Stimulated activated CD8-positive, alpha-beta memory T cell treated with anti-CD3 and anti-CD28 coated beads, Interleukin-4, amount 100 ng/mL, for 48 hours (primary cell): ENCODE measurements at places on chromosomes 12 and 14.
A peak's percentile ranks its signal among the peaks of the same experiment; 100 is the strongest.

DNA sequence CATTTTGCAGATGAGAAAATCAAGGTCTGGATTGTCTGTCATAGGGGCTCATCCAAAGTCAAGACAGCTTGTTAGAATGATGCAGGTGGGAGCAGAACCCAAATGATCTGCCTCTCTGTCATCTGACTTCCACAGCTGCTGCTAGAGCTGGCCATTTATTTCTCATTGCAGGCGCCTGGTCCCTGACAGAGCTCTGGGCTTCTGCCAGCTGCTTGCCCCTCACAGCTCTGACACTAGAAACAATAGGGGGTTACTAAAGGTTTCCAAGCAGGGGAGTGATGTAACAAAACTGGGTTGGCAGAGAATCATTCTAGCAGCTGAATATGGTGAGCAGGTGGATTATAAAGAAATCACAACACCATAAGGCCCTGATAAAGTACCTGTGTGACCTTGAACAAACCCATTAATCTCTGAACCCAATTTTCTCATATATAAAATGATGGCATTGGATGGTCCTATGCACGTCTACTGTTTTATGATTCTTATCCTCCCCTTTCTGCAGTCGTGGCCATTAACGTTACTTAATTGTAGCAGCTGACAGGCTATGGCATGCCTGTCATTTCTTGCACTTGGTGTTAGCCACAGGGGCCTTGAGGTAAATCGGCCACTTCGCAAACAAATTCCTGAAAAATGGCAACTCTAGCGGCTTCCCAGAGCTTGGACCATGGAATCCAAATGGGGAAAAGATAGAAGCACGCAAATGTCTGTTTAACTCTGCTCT lies 134.6 kb downstream of the RMST start:
- DNase-seq = no peak

- DNase-seq = no peak
These were observed 187.9 kb downstream of the ALG10 start for GRCh38 chr12:34210183-34210582.

GRCh38 chr12:25052196-25052913 lies 103.5 kb upstream of the BCAT1 start:
- DNase-seq = peak; percentile 51

DNA sequence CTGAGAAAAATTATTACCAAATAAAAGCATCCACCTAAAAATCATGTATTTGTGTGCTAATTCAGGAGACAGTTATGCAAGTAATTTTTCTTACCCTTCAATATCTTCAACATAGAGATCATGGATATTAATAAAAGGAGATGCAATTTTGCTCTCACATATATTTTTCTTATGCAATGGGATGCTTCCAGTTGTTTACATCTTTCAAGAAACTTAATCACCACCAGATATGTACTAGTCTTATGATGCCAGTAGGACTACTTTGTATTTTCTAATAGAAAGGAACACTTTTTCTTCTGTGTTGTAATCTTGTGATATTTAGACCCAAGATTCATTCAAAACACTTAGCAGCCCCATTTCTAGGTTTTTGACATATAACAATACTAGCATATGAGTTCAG lies 107.6 kb downstream of the NAV3 start:
- DNase-seq = no peak

DNA sequence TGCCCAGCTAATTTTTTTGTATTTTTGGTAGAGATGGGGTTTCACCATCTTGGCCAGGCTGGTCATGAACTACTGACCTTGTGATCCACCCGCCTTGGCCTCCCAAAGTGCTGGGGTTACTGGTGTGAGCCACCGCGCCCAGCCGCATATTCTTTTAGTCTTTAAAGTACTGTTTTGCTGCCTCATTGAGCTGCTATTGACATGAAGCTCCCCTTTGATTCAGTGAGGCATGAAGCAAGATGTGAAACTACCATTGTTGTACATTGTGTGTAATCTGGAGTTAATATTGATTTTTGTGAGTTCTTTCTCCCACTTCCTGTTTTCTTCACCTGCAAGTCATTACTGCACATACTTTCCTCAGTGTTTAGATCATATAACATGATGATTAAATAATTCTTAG lies 80.8 kb downstream of the MNAT1 start:
- DNase-seq = no peak

GRCh38 chr12:89924191-89924590 lies 215.6 kb upstream of the ATP2B1 start:
- no peak for DNase-seq

DNA sequence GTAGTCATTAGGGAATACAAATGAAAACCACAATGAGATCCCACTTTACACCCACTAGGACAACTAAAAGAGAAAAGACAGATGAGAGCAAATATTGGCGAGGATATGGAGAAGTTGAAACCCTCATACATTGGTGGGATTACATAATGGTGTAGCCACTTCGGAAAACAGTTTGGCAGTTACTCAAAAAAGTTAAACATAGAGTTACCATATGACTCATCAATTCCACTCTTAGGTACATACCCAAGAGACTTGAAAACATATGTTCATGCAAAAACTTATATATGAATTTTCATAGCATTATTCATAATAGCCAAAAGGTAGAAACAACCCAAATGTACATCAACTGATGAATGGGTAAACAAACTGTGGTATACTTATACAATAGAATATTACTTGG lies 27.1 kb downstream of the ALDH1L2 start:
- no peak for DNase-seq

DNA sequence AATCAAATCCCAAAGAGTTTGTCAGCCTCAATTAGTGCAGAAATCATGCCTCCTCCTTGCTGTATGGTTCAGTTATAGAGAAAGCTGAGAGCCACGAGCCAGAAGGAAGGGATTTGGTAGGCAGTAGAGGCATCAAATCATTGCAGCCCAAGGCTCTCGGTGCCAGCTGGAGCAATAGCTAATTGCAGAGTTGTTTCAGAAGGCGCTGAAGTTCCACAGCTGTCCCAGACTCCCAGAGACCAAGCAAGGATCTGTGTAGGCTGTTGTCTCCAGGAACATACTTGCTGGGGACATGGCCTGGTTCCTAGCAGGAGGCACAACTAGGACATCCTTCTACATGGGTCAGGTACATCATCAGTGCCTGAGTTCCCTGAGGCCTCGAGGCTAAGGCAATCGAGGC lies 80.4 kb upstream of the WSCD2 start:
- DNase-seq = no peak

- peak; percentile 70 for DNase-seq
These were observed 94.3 kb downstream of the RFLNA start for GRCh38 chr12:124389138-124389724.

DNA sequence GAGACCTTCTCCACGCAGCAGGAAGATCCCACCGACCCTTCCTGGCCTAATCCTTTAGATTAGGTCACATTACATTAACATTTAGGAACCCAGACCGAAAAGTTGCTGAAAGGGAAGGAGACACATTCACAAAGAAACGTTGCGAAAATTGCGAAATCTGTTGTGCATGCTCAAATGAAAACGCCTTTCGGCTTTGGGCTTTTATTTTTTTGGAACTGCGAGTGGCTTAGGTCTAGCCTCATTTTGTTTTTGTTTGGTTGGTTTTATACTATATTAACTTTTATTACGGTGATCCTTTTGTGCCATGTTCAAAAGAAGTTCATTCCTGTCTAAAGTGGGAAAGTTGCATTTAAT lies 1.5 kb downstream of the MYF6 start:
- no peak for DNase-seq

GRCh38 chr14:22271838-22272799 lies 316.9 kb downstream of the DAD1 start:
- no peak for DNase-seq

DNA sequence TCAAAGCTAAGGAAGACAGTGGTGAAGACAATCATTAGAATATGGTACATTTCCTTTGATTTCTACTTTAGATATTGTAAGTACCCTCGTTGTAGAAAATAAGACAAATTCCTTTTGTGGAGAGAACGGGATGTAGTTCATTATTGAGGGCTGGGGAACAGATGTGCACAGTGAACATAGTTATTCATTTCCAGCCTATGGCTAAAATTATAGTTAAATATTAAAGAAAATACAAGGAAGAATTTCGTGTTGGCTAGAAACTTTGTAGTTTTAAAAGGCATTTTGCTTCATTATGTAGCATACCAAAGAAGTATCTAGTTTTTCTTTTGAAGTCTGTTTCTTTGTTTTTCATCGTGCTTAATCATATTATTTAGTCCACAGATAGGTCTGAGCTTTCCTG lies 201.8 kb downstream of the ESR2 start:
- DNase-seq = no peak

- no peak for DNase-seq
These were observed 15.0 kb downstream of the C1S start for GRCh38 chr12:7075518-7075917.

- DNase-seq = no peak
These were observed 13.6 kb downstream of the DLK1 start for GRCh38 chr14:100740196-100740825.

DNA sequence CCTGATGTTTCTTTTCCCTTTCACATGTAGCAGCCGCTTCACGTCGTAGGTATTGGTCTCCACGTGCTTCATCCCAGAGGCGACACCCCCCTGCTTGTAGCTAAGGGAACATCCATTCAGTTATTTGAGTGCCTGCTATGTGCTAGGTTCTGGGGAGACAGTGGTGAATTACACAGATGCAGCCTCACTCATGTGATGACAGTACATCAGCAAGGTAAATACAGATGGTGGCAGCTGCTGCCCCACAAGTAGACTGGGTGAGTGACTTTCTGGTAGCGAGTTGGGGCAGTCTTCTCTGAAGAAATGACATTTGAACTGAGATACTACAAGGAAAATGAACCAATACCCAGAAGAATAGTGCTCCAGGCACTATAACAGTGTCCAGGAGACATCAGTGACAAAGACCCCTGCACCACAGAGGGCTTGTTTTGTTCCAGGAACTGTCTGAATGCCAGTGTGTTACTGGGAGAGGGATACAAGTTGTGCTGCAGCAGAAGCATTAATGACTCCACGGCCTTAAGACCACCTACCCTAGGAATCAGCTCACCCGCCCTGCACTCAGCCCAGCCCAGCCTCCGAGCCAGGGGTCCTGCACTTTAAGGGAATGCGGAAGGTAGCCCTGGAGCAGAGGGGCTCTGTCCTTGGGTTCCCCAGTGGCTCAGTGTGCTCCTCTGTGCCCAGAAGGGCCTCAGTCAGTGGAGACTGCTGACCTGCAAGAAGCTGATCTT lies 7.3 kb downstream of the AVIL start:
- no peak for DNase-seq

DNA sequence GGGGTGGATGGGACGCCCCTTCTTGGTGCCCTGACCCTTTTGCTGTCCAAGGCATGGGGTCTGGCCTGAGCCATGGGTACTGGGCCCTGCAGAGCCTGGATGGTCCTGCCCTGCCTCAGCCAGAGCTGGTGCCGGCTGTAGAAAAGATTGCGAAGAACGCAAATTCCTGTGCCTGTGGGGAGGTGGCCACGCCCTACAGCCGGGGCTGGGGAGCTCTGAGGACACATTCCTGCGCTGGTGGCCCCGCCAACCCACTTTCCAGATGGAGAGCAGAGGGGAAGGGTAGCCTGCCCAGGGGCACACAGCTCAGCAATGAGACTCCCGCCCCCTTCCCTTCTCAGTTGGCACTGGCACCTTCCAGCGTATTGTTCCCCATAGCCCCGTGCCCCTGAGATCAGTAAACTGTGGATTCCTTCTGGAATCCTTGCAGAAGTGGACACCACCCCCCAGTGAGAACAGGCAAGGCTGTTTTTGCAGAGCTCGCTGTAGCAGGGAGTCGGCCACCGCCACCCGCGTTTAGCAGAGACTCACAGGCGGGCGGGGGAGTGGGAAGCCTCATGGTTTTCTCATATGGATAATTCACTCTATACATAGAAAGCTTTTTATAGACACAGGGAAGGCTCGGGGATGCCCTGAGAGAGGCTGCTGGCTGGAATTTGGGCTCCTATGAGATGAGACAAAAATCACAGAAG lies 8.6 kb downstream of the INF2 start:
- no peak for DNase-seq

GRCh38 chr12:124527861-124528561 lies 39.4 kb downstream of the NCOR2 start:
- DNase-seq = no peak

- DNase-seq = peak; percentile 16
These were observed 70.6 kb downstream of the SETD3 start for GRCh38 chr14:99410019-99410418.

- peak; percentile 65 for DNase-seq
These were observed 6.9 kb downstream of the GNPTAB start for GRCh38 chr12:101823891-101824290.

DNA sequence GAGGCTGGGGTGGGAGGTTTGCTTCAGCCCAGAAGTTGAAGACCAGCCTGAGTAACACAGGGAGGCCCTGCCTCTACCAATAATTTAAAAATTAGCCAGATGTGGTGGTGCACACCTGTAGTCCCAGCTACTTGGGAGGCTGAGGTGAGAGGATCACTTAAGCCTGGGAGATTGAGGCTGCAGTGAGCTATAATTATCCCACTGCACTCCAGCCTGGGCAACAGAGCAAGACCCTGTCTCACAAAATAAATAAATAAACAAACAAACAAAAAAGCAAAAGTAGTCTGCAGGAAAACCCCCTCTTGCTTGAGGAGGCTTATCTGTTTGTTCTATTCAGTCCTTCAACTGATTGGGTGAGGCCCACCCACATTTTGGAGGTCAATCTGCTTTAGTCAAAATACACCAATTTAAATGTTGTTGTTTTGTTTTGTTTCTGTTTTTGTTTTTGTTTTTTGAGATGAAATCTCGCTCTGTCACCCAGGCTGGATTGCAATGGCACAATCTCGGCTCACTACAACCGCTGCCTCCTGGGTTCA lies 24.9 kb upstream of the TXNRD1 start:
- no peak for DNase-seq

DNA sequence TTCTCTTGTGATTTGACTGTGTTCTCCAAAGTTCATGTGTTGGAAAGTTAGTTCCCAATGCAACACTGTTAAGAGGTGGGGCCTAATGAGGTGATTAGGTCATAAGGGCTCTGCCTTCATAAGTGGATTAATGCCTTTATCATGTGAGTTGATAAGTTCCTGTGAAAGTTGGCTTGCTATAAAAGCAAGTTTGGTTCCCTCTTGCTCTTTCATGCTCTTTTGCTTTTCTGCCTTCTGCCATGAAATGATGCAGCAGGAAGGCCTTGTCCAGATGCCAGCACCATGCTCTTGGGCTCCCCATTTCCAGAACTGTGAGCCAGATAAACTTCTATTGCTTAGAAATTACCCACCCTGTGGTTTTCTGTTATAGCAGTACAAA lies 41.9 kb downstream of the SLC16A7 start:
- DNase-seq = no peak

GRCh38 chr14:68820999-68821683 lies 28.3 kb upstream of the ZFP36L1 start:
- DNase-seq = no peak

DNA sequence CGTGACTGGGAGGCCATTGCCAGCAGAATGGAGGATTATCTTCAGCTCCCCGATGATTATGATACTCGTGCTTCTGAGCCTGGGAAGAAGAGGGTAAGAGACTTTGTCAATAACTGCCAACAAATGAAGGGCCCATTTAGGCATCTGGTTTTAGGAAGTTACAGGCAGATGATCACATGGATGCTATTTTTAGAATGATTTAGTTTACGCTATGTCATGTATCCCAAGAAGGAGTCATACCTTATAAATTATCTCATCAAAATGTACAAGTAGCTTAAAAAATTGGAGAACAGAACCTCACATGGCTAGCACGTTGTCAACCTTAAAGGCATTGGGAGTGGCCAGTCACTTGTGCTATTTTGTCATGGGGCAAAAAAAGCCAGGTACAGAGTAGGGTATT lies 46.7 kb downstream of the PROX2 start:
- no peak for DNase-seq

GRCh38 chr12:52494518-52494917 lies 1.5 kb upstream of the KRT6A start:
- no peak for DNase-seq
